ENCODE measurements at places on chromosomes 13 and 19.
A peak's percentile ranks its signal among the peaks of the same experiment; 100 is the strongest.

DNA sequence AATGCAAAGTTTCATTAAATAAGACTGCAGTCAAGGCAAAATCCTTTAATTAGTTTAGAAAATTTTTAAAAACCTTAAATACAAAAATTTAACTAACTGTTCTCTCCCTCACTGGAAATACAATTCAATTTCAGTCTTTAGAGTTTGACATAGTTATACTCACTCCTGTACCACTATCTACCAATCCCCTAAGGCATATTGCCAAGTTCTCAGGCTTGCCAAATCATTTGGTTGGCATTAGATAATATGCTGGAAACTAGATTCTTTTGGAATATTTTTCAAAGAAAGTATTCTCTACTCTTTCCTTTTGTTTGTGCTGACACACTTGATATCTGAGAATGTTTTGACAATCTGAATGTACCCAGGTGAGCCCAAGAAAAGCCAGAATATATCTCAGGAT, 77.2 kb downstream of the TSC22D1 start:
- DNase-seq: no peak

DNA sequence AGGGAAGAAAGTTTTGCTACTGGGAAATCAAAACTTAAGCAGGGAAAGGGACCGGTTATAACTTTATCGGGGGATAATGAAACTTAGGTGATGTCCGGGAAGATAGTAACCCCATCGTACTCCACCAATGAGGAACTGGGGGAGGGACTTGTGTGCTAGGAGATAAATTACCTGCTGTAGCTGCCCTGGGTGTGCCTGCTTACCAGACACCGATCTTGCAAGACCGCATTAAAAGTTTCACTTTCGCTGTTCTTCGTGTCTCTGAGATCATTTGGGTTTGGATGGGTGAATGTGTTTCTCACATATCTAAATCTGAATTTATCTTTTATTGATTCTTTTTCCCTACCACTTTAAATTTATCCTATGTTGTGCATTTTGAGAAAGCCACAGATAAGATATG, 381.4 kb downstream of the SLITRK6 start:
- DNase-seq: no peak

- DNase-seq: no peak
Observed at GRCh38 chr13:67223742-67224141, 6.4 kb downstream of the PCDH9 start.

DNA sequence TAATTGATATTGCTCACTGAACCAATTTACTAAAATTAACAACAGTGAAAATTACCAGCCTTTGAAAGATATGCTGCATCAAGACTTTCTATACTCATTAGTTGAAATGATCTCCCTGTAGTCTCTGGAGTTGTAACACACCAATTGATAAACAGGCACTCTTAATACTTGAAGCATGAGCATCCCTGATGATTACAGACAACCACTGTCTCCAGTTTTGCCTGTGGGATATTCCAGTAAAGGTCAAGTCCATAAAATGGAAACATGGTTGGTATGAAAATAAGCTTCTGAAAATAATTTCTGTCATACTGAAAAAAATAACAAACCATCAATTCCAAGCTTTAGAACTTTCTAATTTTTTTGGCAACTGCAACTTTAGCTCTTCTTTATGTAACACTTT, 405.8 kb downstream of the SPRY2 start:
- DNase-seq: no peak

- no peak for DNase-seq
Observed at GRCh38 chr13:40126306-40127085, 471.0 kb downstream of the COG6 start.

DNA sequence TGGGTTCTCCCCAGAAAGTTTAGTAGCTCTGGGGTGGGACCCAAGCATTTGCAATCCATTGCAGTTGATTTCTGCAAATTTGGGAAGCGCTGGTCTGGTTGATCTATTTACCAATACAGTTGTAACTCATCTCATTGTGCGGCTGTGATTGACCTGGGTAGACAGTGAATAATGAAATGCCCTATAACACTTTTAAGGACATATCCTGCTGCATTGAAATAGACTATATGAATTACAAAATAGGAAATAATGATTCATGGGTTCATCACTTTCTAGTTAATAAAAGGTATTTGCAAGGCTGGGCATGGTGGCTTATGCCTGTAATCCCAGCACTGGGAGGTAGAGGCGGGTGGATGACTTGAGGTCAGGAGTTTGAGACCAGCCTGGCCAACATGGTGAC, 59.0 kb upstream of the FARP1 start:
- no peak for DNase-seq

DNA sequence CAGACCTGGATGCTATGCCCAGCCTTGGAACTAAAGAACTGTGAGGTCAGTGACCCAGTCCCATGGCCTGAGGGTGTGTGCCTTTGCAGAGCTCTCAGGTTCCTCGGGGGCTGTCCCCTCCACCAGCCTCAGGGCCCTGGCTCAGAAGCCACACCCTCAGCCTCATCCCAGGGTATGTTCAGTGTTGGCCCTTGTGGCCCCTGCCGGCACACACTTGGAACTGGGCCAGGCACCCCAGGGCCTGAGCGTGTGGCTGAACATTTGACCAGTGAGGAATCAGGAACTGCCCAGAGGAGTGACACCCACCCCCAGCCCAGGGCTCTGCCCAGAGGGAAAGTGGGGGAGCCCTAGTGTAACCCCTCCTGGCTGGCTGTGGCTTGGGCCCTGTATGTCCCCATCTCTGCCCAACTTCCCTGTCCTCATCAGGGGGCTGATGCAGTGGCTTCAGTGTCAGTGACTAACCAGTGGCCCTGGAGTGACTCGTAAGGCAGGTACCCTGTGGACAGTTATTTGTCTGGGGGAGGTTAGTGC, 10.0 kb downstream of the NKPD1 start:
- no peak for DNase-seq

- no peak for DNase-seq
Observed at GRCh38 chr13:30918662-30919405, 12.8 kb downstream of the MEDAG start.

DNA sequence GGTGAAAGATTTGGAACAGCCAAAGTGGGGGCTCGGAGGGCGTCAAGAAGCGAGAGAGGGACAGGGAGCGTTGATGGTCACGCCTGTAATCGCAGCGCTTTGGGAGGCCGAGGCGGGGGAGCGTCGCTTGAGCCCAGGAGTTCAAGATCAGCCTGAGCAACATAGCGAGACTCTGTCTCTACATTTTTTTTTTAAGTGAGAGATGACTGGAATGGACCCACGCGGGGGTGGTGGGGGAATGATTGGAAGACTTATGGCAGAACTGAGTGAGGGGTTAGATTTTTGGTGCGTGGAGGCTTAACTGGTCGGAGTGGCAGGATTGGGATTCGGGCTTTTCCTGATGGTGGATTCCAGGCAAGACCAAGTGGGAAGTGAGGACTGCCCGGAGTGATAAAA, 725 bp downstream of the PSMD8 start:
- no peak for DNase-seq

DNA sequence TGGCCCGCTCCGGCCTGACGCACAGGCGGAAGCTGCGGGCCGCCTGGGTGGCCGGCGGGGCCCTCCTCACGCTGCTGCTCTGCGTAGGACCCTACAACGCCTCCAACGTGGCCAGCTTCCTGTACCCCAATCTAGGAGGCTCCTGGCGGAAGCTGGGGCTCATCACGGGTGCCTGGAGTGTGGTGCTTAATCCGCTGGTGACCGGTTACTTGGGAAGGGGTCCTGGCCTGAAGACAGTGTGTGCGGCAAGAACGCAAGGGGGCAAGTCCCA, 4.4 kb downstream of the FFAR1 start:
- DNase-seq: peak; percentile 47

DNA sequence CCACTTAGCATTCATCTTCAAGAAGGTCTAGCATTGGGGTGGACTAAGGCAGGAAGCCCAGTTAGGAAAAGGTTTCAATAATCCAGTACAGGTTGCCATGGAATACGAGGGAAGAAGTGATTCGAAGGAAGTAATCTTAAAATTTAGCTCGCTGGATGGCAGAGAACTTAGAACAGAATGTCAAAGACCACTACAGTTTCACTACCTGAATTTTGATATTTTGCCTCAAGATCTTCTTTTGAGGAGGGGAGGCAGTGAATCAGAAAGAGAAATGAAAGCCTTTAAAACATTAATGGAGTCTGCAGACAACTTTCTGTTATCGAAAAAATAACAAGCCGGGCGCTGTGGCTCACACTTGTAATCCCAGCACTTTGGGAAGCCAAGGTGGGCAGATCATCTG, 7.0 kb upstream of the RAB8A start:
- no peak for DNase-seq

DNA sequence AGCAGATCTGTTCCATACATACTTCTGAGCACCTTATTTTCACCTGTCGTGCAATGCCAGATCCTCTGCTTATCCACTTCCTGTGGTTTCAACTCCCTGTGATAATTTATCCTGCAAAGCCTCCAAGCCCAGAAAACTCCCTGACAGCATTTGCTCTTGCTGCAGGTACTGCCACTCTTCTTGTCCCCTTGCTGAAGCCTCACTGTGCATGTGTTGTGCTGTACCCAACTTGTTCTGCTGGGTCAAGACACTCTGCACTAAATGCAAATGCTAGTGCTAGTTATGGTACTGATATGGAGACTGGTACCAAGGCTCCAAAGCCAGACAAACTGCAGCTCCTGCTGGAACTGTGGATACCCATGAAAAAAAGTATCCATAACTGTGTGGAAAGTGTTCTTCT, 315.4 kb upstream of the MIR17HG start:
- no peak for DNase-seq

DNA sequence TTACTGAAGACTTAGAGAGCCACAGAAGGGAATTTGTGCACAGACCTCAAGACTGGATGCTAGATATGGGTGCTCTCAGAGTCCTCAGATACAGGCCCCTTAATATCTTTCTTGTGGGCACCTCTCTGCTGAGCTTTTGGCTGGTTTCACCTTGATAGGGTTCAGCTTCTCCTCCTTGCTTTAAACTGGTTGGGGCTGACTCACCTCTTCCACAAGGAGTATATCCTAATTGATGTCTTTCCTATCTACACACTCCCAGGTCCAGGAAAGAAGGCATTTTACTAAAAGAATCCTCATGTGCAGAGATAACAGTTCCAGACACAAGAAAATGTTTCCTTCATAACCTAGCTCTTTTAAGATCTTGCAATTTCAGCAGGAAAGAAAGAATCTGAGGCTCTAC, 284.4 kb downstream of the NDFIP2 start:
- no peak for DNase-seq

DNA sequence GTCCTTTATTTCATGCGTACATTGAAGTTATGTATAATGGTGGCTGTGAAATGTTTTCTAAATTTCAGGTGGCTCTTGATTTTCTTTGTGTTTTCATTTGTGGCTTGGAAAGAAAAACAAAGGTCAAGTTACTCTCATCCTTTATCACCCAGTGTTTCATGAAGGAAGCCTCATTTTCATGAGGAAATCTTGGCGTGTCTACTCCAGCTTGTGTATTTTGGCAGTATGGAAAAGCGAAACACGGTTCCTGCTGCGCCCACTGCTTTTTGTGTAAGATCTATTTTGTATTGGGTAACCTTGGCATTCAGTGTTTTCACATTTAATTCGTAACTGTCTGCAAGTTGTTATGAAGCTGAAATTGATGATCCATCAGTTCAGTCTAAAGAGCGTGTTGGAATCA, 147.0 kb upstream of the RNF113B start:
- no peak for DNase-seq

- DNase-seq: no peak
Observed at GRCh38 chr13:112722433-112723263, 32.8 kb downstream of the ATP11A start.

Measured in breast epithelium (tissue), 4 donors.